ENCODE measurements at places on chromosomes 4 and X.

GRCh38 chrX:40845331-40845911 is 110.1 kb upstream of the MED14 start:
- DNase-seq: peak; percentile 77

DNA sequence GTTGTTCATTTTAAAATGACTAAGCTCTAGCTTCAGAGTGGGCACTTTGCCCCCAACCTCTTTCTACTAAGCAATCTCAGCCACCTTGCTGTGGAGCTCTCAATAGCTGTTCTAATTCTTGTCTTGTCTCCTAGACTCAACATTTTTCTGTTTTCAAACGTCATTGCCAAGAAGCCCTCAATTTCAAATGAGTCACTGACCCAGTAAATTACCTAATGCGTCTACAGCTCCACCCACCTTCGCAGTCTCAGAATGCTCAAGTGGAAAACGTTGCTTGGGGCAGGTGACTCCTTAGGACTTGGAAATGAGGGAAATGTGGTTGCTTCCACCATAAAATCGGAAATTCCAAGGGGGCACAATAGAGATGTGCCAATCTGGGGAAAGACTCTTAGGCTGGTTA is 59.0 kb downstream of the ING2 start:
- DNase-seq: peak; percentile 65

DNA sequence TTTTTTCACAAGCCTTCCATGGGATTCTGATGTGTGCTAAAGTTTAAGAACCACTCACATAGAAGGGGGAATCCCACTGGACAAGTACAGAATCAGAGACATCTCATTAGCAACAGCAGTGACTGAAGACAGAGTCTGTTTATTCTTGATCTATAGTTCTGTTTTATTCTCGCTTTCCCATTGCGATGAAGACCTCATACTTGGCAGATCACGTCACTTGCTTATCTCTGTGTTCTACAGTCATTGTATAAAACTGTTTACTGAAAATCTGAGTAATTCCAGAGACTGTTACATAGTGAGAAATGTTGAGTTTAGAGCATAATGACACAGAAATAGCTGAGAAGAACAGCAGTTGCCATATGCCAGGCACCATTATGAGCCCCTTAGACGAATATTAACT is 185.5 kb downstream of the PTTG2 start:
- DNase-seq: no peak

GRCh38 chrX:69137371-69138117 is 27.7 kb downstream of the PJA1 start:
- peak; percentile 28 for DNase-seq

DNA sequence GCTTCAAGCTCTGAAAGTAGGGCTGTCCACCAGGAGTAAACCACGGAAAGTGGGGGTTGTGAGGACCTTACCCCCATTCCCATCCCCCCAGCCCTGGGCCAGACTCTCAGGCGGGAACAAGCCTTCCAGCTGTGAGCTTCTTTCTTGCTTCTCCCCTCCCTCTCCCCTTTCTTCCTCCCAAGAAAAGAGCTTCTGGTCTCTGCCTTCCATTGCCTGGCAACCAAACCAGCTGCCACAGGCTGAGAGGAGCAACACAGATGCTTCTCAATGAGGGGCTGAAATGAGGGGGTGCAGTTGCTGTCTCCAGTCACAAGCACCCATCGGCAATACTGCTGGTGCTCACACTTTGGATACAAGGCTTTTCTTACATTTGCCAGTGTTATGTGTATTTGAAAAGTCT is 72.5 kb downstream of the SLC16A2 start:
- DNase-seq: no peak

DNA sequence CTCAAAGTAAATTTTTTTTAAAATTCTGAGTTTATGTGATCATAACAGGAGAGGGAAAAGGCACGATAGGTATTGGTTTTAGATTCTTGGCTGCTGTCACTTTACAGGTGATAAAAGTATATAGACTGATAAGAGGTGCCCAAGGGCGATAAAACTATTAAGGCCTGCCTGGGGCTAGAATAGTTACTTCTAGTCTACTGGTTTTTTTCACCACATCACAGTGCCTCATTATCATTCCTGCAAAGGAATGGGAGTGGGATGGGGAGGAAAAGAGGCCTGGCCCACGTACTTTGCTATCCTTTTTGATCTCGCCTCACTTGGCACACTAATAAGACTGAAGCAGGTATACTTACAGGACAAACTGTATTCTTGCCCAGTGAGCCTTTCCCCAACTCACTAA is 46.6 kb downstream of the CXorf58 start:
- no peak for DNase-seq

DNA sequence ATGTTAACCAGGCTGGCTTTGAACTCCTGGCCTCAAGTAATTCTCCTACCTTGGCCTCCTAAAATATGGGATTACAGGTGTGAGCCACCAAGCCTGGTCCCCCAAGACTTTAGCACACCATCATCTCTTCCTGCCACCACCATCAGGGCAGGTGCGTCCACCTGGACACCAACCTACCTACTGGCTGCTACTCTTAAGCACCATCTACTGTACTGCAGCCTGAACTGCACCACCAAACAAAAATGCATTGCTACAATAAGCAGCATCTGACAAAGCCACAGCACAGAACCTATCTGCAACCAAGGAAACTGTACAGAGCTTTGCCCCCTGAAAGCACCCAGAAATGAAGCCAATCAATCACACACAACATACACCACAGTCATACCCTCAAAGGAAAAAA is 139.7 kb downstream of the EFHC2 start:
- DNase-seq: no peak

- no peak for DNase-seq
Measured at GRCh38 chr4:2104556-2105345, 45.6 kb downstream of the NAT8L start.

DNA sequence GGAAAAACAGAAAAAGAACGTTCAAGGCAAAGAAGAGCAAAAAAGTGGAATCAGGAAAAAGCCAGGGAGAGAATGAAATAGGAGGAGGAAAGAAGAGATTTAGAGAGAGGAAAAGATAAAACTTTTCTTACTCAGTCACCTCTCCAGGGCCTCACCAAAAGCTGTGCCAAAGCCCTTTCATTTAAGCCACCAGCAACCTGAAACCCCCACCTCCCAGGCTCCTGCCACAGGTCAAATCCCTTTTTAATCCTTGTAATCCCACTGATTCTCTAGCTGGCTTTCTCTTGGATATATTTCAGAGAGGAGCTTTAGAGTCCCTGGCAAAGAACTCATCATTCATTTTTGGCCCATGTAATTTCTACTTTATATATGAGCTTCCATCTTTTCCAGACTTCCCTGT is 25.7 kb upstream of the XIAP start:
- DNase-seq: no peak

DNA sequence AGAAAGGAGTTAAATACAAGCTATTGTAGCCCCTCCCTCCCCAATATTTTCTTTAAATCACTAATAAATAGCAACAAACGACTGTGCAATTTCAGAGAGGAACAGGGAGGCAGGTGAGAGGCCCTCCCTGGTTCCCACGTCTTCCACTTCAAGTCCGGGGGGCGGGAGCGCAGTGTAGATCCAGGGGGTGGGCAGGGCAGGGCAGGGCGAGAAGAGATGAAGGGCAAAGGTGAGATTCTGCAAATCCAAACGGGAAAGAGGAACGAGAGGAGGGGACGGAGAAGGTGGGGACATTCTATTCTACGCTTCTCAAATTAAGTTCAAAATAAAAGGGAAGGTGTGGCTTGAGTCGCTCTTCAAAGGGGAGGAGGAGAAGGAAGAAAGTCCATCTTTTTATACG is 6.8 kb downstream of the NKX6-1 start:
- no peak for DNase-seq

DNA sequence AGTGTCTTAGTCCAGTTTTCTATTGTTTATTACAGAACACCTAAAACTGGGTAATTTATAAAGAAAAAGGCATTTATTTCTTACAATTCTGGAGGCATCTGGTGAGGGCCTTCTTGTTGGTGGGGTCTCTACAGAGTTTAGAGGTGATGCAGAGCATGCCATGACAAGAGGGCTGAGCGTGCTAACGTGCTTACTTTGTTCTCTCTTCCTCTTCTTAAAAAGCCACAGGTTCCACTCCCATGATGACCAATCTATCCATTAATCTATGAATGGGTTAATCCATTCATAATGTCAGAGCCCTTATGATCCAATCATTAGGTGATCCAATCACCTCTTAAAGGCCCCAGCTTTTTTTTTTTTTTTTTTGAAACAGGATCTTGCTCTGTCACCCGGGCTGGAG is 291.5 kb upstream of the GALNTL6 start:
- no peak for DNase-seq

GRCh38 chr4:38210396-38211114 is 250.4 kb downstream of the PTTG2 start:
- peak; percentile 28 for DNase-seq

DNA sequence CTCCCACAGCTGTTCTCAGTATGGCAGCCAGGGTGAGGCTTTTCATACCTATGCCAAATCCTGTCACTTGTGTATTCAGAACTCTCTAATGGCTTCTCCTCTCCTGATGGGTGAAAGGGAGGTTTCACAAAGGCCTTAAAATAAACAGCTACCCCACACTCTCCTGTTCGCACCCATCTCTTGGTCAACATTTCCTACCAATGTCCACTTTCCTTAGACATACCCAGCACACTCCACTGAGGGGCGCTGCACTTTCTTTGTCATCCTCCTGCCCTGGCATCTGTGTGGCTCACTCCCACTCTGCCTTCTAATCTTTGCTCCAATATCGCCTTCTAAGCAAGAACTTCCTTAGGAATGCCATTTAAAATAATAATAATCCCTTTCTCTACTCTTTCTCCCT is 313.3 kb downstream of the PPP3CA start:
- no peak for DNase-seq

DNA sequence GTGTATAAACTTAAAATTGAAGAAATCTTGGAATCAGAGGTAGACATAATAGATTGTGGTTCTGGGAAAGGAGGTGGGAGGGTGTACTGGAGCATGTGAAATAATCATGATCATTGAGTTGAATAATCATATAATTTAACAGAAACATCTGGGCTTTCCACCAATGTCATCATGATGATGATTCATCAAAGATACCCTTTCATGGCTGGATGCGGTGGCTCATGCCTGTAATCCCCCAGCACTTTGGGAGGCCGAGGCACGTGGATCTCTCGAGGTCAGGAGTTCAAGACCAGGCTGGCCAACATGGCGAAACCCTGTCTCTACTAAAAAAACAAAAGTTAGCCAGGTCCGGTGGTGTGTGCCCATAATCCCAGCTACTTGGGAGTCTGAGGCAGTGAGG is 6.7 kb upstream of the RUFY3 start:
- peak; percentile 80 for DNase-seq

GRCh38 chr4:142567199-142567598 is 278.9 kb downstream of the INPP4B start:
- DNase-seq: peak; percentile 21

- peak; percentile 95 for DNase-seq
Measured at GRCh38 chrX:53262918-53263394, 18.4 kb downstream of the IQSEC2 start.

DNA sequence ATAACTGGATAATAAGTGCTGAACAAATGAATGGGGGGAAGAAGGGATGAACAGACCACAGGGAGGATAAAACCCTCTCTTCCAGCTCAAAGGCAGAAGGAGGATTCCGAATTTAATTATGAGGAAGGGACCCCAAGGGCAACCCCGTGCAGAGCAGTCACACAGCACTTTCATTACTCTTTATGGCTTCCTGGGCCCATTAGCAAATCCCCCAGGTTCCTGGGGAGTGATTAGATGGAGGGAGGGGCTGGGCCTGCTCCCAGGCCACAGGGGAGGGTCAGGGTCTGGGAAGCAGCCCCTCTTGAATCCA is 67.1 kb downstream of the PPP2R2C start:
- DNase-seq: no peak

GRCh38 chr4:188783606-188784160 is 644.4 kb downstream of the TRIML1 start:
- no peak for DNase-seq

Measured in kidney tubule cell (primary cell).